Left renal cortex interstitium (tissue), 4 donors: ENCODE measurements at places on chromosomes 5 and 9. TPM values are rescaled to one million over a fixed set of nuclear protein-coding genes. Genes with fewer than 3 reads are reported as not detected.

Gene PPP3R2
- 0.09 TPM for polyA plus RNA-seq

Gene ADAMTS13
- 13.7 TPM for polyA plus RNA-seq

GRCh38 chr9:9919174-9919775 lies 693.5 kb downstream of the PTPRD start:
- DNase-seq = no peak

DNA sequence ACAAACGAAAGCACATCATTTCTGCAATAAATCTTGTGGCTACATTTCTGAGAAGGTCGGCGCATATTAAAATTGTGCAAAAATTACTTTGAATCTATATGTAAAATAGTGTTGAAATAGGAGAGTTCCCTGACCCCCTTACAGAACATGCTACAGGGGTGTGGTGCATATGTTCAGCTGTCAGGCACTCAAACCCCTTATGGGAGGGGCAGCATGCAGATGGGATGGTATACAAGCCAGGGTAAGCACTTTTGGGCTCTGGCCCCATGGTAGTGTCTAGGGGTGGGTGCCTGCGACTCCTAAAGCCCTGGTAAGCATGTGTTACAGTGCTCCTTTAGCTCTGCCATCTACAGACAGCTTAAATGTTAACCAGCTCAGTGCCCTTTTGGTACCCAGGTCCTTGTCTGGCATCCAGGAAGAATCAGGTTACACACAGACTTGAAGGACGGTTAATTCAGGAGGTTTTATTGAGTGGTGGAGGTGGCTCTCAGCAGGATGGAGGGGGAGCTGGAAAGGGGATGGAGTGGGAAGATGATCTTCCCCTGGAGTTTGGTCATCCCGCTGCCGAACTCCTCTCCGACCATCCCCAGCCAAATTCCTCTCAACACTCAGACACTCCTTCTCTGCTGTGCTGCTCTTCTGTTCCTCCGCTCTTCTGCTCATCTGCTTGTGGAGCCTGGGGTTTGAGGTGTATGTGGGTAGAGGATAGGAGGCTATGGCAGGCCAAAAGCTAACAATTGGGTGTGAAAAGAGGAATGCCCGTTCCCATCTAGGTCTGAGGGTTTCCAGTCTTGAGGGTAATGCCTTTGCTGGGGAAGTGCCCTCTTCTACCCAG lies 84.6 kb upstream of the RASEF start:
- no peak for DNase-seq

- no peak for DNase-seq
Measured at GRCh38 chr5:128919542-128919941, 45.7 kb upstream of the SLC27A6 start.

- no peak for DNase-seq
Measured at GRCh38 chr5:142845402-142845921, 75.3 kb downstream of the ARHGAP26 start.

GRCh38 chr9:93252116-93252780 lies 68.3 kb downstream of the WNK2 start:
- DNase-seq = no peak

Gene HAVCR1
- polyA plus RNA-seq = 3.3 TPM

Gene IL4
- not detected for polyA plus RNA-seq

DNA sequence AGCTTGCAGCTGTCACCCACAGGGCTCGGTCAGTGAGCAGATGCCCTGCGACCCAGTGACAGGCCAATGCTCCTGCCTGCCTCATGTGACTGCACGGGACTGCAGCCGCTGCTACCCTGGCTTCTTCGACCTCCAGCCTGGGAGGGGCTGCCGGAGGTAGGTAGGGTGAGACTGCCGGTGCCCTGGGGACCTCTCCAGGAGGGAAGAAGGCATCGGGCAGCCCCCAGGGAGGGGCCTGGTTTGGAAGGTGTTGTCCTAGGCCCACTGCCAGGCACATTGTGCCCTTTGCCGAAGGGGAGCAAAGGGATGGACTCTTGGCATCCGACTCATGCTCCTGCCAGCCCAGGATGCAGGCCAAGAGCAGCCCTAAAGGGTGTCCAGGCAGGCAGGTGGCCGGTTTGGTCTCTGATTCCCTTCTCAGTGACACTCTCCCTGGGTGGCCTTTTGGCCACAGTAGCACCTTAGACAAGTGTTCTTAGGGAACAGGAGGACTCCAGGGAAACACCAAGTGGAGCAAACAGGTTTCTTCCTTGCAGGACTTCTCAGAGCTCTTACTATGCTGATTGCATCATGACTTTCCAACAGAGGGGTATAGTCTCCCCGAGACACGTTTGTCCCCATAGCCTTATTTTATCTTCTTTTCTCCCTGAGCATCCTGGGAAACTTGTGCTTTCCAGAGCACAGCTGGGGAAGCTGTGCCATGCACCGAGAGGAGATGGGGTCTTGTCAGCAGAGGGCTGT lies 28.1 kb upstream of the AIF1L start:
- DNase-seq = no peak

GRCh38 chr5:67021962-67022361 lies 174.6 kb downstream of the CD180 start:
- DNase-seq = no peak

Gene AFAP1L1
- 17.5 TPM for polyA plus RNA-seq

Gene HAUS6
- 16.8 TPM for polyA plus RNA-seq

- no peak for DNase-seq
Measured at GRCh38 chr9:127611603-127611898, 526 bp upstream of the STXBP1 start.

DNA sequence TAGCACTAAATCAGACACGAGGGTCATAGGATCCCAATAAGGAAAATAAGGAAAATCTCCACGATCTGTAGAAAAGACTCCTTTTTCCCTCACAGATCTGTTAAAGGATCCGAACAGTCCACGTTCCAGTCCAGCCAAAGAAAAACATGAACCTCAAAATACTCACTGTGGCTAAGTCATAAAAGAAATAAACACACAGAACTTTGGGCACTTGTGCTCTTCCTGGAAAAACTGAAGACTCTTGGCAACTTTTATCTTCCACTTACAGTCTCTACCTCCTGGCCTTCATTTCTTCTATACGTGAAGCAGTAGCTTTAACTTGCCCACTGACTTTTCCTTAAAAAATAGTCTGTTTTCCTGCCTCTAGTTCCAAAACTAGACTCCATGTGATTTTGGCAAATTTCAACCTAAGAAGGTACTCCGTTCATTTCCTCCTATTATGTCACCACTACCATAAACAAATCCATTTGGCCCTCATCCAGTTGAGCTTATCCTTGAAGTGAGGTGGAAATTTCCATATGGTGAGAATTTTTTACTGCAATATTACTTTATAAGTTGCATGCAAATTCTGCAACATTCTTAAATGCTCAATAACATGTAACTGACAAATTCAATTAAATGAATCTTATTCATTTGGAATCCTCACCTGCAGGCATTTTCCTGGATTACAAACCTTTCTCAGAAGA lies 5.3 kb upstream of the LHFPL2 start:
- no peak for DNase-seq

DNA sequence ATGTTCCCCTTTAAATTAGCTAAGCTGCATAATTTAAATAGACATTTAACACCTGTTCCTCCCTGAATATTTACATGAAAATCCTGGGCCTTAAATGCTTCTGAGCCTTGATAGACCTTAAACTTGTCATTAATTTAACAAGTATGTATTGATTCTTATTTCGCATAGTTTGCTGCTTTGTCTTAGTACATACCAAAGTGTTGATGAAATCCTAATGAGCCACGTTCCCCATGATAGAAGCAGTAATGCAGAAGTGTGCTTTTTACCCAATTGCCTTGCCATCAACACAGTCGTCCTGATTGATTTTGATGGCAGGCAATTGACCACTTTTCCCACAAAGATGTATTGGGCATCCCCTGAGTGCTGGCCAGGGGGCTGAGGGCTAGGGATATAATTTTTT lies 213.5 kb downstream of the SGCD start:
- DNase-seq = no peak

GRCh38 chr9:92044936-92045335 lies 70.3 kb downstream of the SPTLC1 start:
- no peak for DNase-seq

Gene TTC39B
- 7.7 TPM for polyA plus RNA-seq
